GM18507 (cell line): ENCODE measurements at places on chromosomes 11 and 22.

GRCh38 chr11:6745465-6746015, 26.2 kb downstream of the OR2AG2 start:
- peak; percentile 17 for DNase-seq

GRCh38 chr22:23553438-23553837, 26.7 kb downstream of the IGLL1 start:
- no peak for DNase-seq

DNA sequence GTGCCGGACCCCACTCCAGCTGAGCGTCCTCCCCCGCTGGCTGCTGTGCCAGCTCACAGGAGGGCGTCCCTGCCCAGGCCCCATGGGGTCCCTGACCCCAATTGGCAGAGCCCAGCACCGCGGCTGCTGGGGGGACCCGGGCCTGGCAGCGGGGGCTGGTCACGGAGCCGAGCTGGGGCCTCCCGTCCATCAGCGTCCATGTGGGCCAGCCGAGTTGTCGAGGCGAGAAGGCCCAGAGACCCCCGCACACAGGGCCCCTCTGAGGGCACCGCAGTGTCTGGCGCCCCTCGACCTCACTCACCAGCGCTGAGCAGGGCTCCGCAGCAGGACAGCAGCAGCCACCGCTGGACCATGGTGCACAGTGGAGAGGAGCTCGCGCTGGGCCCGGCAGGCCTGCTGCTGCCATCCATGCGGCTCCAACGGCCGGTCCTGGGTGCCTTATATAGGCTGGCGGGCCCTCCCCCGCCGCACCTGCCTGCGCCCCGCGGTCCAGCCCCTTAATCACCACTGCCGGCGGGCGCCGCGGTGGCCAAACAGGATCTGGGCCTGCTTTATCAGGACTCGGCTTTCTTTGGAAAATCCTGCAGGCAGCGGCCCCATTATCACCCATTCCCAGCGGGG, at the start of gene MUC6:
TSS of gene MUC6 (minus strand) at position 416 of the 621 bp plus-strand sequence. CDS start at position 353, 63 bp downstream.
- no peak for DNase-seq

- DNase-seq: no peak
Observed at GRCh38 chr11:16052750-16053149, 303.6 kb downstream of the SOX6 start.

- DNase-seq: no peak
Observed at GRCh38 chr11:84628871-84629620, 998.1 kb downstream of the DLG2 start.

GRCh38 chr11:63462137-63462536, 28.8 kb downstream of the PLAAT5 start:
- no peak for DNase-seq

DNA sequence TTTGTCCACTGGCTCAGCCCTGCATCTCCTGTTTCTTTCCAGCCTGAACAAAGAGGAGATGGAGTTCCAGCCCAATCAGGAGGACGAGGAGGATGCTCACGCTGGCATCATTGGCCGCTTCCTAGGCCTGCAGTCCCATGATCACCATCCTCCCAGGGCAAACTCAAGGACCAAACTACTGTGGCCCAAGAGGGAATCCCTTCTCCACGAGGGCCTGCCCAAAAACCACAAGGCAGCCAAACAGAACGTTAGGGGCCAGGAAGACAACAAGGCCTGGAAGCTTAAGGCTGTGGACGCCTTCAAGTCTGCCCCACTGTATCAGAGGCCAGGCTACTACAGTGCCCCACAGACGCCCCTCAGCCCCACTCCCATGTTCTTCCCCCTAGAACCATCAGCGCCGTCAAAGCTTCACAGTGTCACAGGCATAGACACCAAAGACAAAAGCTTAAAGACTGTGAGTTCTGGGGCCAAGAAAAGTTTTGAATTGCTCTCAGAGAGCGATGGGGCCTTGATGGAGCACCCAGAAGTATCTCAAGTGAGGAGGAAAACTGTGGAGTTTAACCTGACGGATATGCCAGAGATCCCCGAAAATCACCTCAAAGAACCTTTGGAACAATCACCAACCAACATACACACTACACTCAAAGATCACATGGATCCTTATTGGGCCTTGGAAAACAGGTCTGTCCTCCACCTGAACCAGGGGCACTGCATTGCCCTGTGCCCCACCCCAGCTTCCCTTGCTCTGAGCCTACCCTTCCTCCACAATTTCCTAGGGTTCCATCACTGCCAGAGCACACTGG, 5.0 kb downstream of the FTH1 start:
- DNase-seq: no peak

- DNase-seq: no peak
Observed at GRCh38 chr11:65224930-65225278, 36.9 kb upstream of the POLA2 start.

- DNase-seq: peak; percentile 68
Observed at GRCh38 chr22:50261615-50262459, at the start of gene MAPK12. MAPK12 (minus strand) TSS chr22:50261683; CDS start chr22:50261509, 174 bp downstream.

DNA sequence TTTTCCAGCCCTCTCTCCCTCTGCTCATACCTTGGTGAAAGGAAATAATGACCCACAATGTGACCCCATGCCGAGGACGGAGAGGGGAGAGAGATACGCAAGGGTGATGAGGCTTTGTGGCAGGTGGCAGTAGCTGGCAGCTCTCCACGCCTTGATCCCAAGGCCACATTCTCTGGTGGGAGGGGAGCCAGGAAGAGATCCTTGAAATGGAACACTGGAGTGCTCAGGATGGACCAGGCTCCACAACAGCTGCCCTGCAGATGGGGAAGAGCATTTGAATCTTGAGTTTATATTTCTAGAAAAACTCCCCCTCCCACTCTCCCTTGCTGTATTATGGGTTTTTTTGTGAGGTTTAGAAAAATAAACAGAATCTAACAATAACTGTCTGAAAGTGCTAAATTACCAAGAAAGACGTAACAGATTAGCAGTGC, 61.6 kb upstream of the CDON start:
- DNase-seq: no peak

DNA sequence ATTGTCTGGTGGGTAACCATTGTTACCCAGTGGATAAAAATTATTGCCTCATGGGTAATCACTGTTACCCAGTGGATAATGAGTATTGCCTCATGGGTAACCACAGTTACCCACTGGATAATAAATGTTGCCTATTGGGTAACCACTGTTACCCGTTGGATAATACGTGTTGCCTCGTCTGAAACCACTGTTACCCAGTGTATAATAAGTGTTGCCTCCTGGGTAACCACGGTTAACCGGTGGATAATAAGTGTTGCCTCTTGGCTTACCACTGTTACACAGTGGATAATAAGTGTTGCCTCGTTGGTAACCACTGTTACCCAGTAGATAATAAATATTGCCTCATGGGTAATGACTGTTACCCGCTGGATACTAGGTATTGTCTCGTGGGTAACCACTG, 20.9 kb upstream of the NXPE4 start:
- no peak for DNase-seq

DNA sequence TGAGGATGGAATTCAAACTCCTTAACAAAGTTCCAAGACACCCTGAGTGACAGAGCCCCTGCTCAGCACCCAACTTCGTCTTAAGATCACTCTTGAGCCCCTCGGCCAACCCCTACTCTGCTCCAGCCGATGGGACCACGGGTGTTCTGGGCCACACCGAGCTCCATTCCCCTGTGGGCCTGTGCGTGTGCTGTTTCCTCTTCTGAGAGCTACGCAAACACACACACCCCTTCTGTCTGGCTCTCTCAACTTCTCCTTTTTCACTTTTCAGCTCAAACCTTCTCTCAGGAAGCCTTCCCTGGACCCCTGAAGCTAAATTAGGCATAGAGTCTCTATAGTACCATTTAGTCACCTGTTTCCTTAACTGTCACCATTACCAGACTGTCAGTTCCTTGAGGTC, 37.5 kb upstream of the NNMT start:
- no peak for DNase-seq

GRCh38 chr11:66871521-66871901, 14.6 kb downstream of the LRFN4 start:
- no peak for DNase-seq

DNA sequence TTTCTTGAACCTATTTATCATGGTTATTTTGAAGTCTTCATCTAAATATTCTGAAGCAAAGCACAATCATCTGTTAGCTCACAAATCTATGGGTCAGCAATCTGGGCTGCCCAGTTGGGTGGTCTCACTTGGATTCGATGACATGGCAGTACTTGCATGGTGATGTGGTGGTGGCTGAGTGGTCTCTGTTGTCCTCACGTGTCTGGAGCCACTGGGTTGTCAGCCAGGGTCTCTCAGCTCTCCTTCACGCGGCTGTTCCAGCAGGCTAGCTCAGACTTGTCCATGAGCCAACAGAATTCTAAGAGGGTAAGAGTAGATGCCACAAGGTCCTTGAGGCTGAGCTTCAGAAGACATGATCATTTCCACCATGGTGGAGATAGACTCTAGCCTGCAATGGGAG, 66.4 kb upstream of the KCNQ1OT1 start:
- DNase-seq: no peak

- no peak for DNase-seq
Observed at GRCh38 chr22:30241576-30242371, 4.8 kb downstream of the LIF start.

GRCh38 chr22:27729246-27729645, 72.3 kb downstream of the MN1 start:
- no peak for DNase-seq

DNA sequence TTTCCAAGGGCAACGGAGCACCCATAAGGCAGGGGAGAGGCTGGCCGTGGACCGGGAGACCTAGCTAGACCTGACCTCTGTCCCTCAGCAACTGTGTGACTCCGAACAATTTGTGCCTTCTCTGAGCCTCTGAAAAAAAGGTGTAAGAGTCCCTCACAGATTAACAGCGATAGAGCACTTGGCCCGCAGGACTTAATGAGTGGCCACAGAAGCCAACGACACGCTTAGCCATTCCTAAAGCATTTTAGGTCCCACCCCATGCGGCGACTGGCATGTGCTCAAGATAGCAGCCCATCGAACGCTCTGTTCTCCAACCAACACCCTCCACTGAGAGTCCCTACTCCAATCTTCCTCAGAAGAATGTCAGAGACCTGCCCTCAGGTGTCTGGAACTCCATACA, 1.5 kb downstream of the SULT4A1 start:
- no peak for DNase-seq

GRCh38 chr11:68036141-68036716, 2.6 kb upstream of the TCIRG1 start:
- no peak for DNase-seq

DNA sequence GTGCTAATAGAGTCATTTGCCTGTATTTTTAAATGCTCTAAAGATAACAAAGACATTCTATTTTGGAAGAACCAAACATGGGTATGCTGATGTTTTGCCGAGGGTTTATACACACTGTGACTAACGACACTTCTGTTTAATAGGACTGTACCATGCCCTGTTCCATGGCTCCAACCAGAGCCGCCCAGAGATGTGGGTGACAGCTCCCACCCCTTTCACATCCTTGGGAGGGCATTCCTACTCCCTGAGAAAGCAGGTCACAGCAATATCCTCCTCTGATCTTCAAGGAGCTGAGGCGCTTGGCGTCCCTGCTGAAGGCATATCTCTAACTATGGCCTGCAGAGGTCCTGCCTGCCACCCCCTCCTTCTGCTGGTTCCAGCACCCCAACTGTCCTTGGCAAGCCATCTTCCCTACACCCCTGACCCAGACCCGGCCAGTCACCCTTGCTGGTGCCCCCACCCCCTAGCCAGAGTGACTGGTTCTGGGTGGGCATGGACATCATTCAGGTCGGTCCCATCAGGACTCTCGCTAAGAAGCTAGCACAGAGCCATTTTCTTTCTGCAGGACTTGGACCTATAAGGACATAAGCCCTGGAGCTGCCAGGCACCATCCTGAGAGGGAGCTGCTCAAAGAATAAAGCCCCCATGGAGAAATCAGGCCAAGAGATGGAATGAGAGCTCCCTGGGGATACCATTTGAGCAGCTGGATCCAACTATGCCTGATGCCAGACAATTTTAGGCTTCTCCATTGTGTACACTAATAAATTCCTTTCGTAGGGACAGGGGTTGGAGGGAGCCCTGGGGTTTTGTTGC, 381.3 kb downstream of the CTTN start:
- no peak for DNase-seq

DNA sequence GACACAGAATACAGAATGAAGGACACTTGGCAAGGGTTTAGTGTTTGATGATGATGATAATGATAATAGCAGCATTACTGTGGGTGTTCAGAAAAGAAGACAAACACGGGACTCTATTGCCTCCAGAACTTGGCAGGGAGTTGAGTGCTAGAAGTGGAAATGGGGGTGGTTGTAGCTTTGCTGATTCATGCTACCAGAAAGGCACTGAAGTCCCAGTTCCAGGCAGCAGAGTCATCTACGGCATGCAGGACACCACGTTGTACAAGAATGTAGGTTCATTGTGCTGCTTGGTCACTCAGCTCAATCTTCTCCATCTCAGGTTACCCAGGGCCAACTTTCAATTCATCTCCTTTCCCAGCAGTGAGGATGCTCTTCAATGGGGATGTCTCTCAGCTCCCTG, 115.7 kb downstream of the NTM start:
- no peak for DNase-seq

DNA sequence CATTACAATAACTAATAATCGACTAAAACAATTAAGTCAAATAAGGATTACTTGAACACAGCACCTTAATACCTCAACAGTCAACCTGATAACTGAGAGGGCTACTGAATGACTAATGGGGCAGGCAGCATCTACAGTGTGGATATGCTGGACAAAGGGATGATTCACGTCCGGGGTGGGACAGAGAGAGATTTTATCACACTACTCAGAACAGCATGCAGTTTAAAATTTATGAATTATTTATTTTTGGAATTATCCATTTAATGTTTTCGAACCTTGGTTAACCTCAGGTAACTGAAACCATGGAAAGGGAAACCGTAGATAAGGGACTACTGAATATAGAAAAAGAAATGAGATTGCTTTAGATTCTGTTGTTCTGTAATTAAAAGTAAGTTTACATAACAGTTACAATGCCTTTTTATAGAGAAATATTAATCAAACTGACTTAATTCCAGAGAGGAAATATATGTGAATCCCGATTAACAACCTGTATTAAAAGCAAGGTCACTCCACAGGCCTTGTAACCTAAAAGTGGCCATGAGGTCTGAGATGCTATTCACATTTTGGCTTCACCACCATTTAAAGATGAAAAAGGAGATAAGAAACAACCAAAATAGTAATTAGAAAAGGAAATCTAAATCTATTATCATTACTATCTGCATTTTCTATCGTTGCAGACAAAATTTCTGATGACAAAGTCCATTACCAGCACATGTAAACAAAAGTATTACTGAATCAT, 119.0 kb upstream of the TP53AIP1 start:
- no peak for DNase-seq

- no peak for DNase-seq
Observed at GRCh38 chr22:17903564-17904295, 120.6 kb downstream of the MICAL3 start.

- no peak for DNase-seq
Observed at GRCh38 chr11:70402016-70402415, 3.7 kb downstream of the CTTN start.

GRCh38 chr11:94884376-94884775, 89.0 kb downstream of the CWC15 start:
- no peak for DNase-seq

GRCh38 chr11:14374922-14375830, 16.2 kb upstream of the RRAS2 start:
- DNase-seq: no peak

- DNase-seq: no peak
Observed at GRCh38 chr11:116510886-116511650, 261.7 kb downstream of the BUD13 start.

- DNase-seq: no peak
Observed at GRCh38 chr11:65822776-65823528, 10.8 kb upstream of the SNX32 start.
